ENCODE measurements at places on chromosomes 13 and 19. TPM values are rescaled to one million over a fixed set of nuclear protein-coding genes. Genes with fewer than 3 reads are reported as not detected.

The TTC9B gene
- 0.37 TPM for total RNA-seq

- DNase-seq = no peak
Measured at GRCh38 chr13:73957889-73958288, 176.3 kb downstream of the KLF12 start.

The CRLF1 gene
- total RNA-seq = 1.3 TPM

DNA sequence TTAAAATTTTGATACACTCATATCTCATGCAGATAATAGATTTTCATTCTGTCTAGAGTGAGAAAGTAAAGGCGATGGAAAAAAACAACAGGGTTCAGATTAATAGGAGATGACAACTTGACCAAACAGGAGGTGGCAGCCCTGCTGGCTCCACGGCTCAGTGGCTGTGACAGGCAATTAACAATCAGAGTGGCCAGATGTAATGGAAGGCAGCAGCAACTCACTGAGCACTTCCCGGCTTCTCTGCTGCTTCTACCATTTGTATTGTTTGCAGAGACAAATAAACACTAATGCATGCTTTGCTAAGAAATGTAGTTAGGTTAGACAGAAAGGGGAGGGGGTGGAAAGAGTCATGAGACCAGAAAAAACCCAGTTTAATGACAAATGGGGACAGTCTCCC is 473.0 kb upstream of the SLC10A2 start:
- DNase-seq = no peak

The ZNF180 gene
- total RNA-seq = 6.1 TPM

The ZNF808 gene
- 35.7 TPM for total RNA-seq

DNA sequence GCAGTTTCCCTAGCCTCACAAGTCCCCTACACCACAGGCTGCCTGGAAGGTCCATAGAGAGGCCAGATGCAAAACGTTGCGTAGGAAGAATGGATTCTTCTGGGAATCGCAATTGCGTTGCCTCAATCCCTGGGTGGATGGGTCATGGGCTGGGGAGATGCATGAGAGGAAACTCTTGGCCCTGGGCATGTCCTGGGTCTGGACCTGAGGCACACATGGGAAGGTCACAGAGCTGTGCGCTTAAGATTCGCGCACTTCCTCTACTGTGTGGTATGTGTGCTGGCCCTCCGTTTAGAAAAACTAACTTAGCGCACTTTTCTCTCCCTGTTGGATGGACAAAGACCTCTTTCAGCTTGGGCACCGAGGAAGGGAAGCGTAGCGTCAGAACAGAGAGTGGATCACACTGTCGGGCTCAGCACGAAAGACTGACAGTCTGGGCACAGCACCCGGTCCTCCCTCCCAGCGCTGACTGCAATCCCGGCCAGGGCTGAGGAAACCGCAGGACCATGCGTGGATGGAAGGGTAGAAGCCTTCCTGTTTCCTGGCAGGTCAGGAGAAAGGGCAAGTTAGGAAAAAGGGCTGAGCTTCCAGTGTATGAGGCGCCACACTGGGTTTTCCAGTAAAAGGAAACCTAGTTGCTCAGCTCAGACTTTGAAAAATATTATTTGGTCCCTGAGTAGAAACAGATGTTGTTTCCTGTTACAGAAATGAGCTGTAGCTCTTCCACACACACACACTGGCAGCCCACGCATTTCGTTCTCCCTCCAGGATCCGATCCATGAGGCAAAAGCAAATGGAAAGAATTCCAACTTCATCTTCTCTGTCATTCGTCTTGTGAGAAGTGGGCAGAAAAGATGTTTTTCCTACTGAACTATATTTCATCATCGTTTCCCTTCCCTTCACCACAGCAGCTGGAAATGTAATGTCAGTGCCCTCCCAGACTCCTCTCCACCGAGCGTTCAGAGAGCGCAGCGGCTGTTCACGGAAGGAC is 86.0 kb downstream of the ING1 start:
- DNase-seq = no peak
